ENCODE measurements at places on chromosomes 11 and 22. TPM values are rescaled to one million over a fixed set of nuclear protein-coding genes. Genes with fewer than 3 reads are reported as not detected.

DNA sequence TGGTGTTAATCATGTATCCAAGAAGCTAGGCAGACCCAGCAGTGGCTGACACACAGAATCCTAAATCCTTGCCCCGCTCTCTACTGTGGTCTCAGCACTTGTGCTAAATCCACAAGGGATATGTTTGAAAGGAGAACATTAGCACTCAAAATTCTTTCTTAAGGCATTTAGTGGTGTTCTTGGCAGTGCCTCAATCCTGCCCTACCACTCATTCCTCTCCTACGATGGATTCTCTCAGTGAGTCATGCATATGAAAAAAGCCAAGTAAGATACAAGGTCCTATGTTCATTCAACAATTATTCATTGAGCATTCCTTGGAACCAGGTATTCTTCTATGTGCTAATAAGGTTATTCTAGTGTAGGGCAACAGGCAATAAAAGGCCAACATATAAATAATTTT is 31.2 kb downstream of the RRP8 start:
- DNase-seq = no peak
- H3K27ac ChIP-seq = no peak overlapping the region
- no peak overlapping the region for H3K4me3 ChIP-seq
- H3K36me3 ChIP-seq = no peaks in the 10 kb centered on the region

Gene TMEM80
- total RNA-seq = 11.4 TPM

GRCh38 chr11:41334007-41334933 is 125.2 kb downstream of the LRRC4C start:
- H3K4me3 ChIP-seq = no peak overlapping the region
- DNase-seq = no peak
- H3K36me3 ChIP-seq = no peaks in the 10 kb centered on the region
- no peaks in the 10 kb centered on the region for H3K27me3 ChIP-seq
- no peaks in the 10 kb centered on the region for H3K4me1 ChIP-seq

DNA sequence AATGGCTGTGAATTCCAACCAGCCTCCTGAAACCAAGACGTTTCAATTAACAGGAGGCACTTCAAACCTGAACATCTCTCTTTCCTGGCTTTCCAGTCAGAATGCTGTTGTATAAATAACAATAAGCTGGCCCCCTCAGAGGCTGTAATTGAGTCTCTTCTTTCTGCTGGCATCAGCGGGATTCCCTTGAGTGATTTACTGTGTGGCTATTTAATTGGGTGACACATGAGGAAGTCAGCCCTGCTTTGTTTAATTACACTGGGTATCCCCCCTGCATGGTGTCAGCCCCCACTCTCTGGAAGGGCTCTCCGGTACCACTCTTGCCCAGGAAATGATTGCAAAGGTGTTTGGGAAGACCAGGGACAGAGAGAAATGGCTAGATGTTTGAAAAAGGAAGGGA is 101.6 kb downstream of the NTM start:
- H3K27ac ChIP-seq = no peak overlapping the region
- H3K4me1 ChIP-seq = no peaks in the 10 kb centered on the region
- no peak overlapping the region for H3K4me3 ChIP-seq
- H3K27me3 ChIP-seq = no peaks in the 10 kb centered on the region
- DNase-seq = no peak

Gene PRG3
- not detected for total RNA-seq

GRCh38 chr11:126751242-126751641 is 249.3 kb downstream of the KIRREL3 start:
- H3K36me3 ChIP-seq = no peaks in the 10 kb centered on the region
- DNase-seq = no peak
- no peaks in the 10 kb centered on the region for H3K27me3 ChIP-seq
- no peaks in the 10 kb centered on the region for H3K4me1 ChIP-seq
- no peak overlapping the region for H3K4me3 ChIP-seq

GRCh38 chr11:121452609-121453150 is at the start of gene SORL1-AS1:
Gene SORL1-AS1 (minus strand): TSS chr11:121452967.
- H3K36me3 ChIP-seq = peaks cover 17% of the 10 kb centered on the region
- H3K4me1 ChIP-seq = peaks cover 75% of the 10 kb centered on the region
- peak; percentile 33 for DNase-seq
- H3K4me3 ChIP-seq = peak within 1 kb of the TSS; percentile 90
- H3K27me3 ChIP-seq = no peaks in the 10 kb centered on the region

DNA sequence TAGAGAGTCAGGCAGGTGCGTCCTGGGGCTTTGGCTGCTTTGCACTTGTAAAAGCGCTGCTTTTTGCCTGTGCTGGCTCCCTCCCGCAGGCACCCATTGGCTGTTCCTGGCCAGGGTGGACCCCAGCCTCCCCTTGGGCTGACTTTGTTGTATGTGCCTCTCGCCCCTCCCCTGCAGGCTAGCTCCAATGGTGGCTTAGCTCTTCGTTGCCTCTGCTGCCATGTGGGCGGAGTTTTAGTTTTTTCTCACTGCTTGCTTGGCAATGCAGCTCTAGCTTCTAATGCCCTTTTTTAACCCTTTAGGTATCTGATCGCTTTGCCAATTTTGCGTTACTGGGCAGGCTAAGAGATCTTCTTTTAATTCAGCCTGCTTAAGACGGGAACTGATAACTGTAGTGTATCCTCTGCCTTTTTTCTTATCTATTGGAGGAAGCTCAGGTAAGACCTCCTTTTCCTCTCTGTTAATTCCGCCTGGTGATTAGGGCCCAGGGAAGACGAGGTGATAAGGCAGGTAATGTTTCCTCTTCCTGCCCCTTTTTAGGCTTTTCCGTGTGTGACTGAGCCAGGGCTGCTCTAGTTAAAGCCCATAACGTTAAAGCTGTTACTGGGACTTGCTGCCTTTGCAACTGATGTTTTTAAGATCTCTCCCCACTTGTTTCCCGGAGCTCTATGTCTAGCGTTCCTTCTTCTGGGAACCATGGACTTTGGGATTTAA is 11.7 kb upstream of the GLYATL1 start:
- peaks cover 7% of the 10 kb centered on the region for H3K27me3 ChIP-seq
- no peak overlapping the region for H3K27ac ChIP-seq
- no peak overlapping the region for H3K4me3 ChIP-seq
- DNase-seq = no peak
- H3K4me1 ChIP-seq = peaks cover 12% of the 10 kb centered on the region

GRCh38 chr11:5303626-5304025 is 1.9 kb upstream of the OR51B4 start:
- no peak overlapping the region for H3K27ac ChIP-seq
- no peaks in the 10 kb centered on the region for H3K36me3 ChIP-seq
- no peak for DNase-seq

GRCh38 chr22:36359470-36359996 is 28.2 kb downstream of the MYH9 start:
- H3K27ac ChIP-seq = peak overlapping the region; percentile 85
- DNase-seq = no peak
- peaks cover 79% of the 10 kb centered on the region for H3K4me1 ChIP-seq
- H3K4me3 ChIP-seq = peak overlapping the region; percentile 3

Gene VWCE
- 8.1 TPM for total RNA-seq

DNA sequence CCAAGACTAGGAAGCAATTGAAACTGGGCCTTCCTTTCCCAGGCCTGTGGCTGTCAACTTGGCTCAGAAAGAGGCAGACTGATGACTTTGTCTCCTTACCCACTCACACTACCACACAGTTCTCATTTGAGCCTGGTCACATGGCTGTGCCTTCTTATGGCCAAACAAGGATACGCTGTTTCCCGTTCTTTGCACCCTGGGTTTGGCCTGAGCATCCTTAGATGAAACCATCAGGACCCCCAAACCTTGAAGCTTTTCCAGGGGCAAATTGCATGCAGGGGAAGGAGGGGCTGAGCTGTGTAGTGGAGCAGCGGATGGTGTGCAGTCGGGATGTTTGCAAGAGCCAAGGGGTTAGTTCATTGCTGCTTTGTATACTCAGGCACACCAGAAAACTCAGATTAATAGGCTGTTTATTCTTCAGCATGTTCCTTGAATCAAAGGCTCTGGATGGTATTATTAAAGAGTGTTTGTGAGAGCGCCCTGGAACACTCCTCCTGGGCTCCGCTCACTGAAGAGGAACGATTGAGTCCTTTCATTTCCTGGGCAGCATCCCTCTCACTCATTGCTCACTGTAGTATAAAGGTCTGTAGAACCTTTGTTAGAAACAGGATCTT is 69.8 kb downstream of the ARFGAP2 start:
- no peak overlapping the region for H3K27ac ChIP-seq
- no peaks in the 10 kb centered on the region for H3K27me3 ChIP-seq
- no peak overlapping the region for H3K4me3 ChIP-seq
- H3K36me3 ChIP-seq = no peaks in the 10 kb centered on the region

Gene VSIG10L2
- total RNA-seq = not detected
